Smooth muscle cell of bladder (primary cell): ENCODE measurements at places on chromosomes 3 and 15. TPM values are rescaled to one million over a fixed set of nuclear protein-coding genes. Genes with fewer than 3 reads are reported as not detected.

The CCDC54 gene
- not detected in 2 replicates for total RNA-seq

The KIAA1143 gene
- total RNA-seq: 15.8 and 16.6 TPM in 2 replicates

The QARS1 gene
- total RNA-seq: 284 and 305 TPM in 2 replicates

The SSUH2 gene
- total RNA-seq: under 0.01 TPM in 1 of 2 replicates, not detected in the other

The PARP16 gene
- total RNA-seq: 1.8 and 2.1 TPM in 2 replicates

The WNT5A gene
- 4.4 and 35.6 TPM in 2 replicates for total RNA-seq

The SHC4 gene
- 1.8 and 3.8 TPM in 2 replicates for total RNA-seq

The LACTB gene
- 23.2 and 31.9 TPM in 2 replicates for total RNA-seq

The SH2D7 gene
- total RNA-seq: not detected in 2 replicates

The RBMS3 gene
- total RNA-seq: 157 and 172 TPM in 2 replicates

The NLGN1 gene
- 4.0 and 8.7 TPM in 2 replicates for total RNA-seq

The MCF2L2 gene
- total RNA-seq: 0.14 and 0.37 TPM in 2 replicates

The ANP32A gene
- 24.6 and 35.2 TPM in 2 replicates for total RNA-seq

The PRR20G gene
- not detected in 2 replicates for total RNA-seq

The TSEN2 gene
- total RNA-seq: 10.8 and 13.1 TPM in 2 replicates

The MKRN3 gene
- 0.28 and 1.4 TPM in 2 replicates for total RNA-seq

The CYP8B1 gene
- total RNA-seq: not detected in 2 replicates

The SYNPR gene
- not detected in 2 replicates for total RNA-seq

The DGKG gene
- total RNA-seq: 2.0 and 2.1 TPM in 2 replicates

The BCHE gene
- 0.28 and 1.6 TPM in 2 replicates for total RNA-seq

The ACSBG1 gene
- total RNA-seq: not detected in 2 replicates

The WDR76 gene
- 2.7 and 2.8 TPM in 2 replicates for total RNA-seq

The ZBBX gene
- under 0.01 TPM in 1 of 2 replicates, not detected in the other for total RNA-seq

The ATP13A4 gene
- 0.18 and 0.28 TPM in 2 replicates for total RNA-seq

The POLQ gene
- 1.8 and 2.4 TPM in 2 replicates for total RNA-seq

The UROC1 gene
- total RNA-seq: not detected in 2 replicates

The IQCF5 gene
- total RNA-seq: not detected in 2 replicates

The KCNAB1 gene
- total RNA-seq: under 0.01 and 0.43 TPM in 2 replicates

The THPO gene
- total RNA-seq: 0.14 and 0.18 TPM in 2 replicates

The SH3GL3 gene
- 0.18 and 0.28 TPM in 2 replicates for total RNA-seq

The RYR3 gene
- 0.09 TPM in 1 of 2 replicates, not detected in the other for total RNA-seq

The C3orf20 gene
- total RNA-seq: under 0.01 and 0.09 TPM in 2 replicates

The BBS4 gene
- 20.6 and 25.6 TPM in 2 replicates for total RNA-seq

The NAA50 gene
- 145 and 194 TPM in 2 replicates for total RNA-seq

The CLCN2 gene
- 3.0 and 3.3 TPM in 2 replicates for total RNA-seq

The C2CD4A gene
- not detected in 2 replicates for total RNA-seq

The EBLN2 gene
- total RNA-seq: 4.3 and 4.6 TPM in 2 replicates

The HDC gene
- total RNA-seq: not detected in 2 replicates

The SAMD7 gene
- total RNA-seq: not detected in 2 replicates

The CADPS gene
- 21.6 and 26.5 TPM in 2 replicates for total RNA-seq

The PPP1R14D gene
- not detected in 2 replicates for total RNA-seq

The GXYLT2 gene
- 34.8 and 36.1 TPM in 2 replicates for total RNA-seq

The AADACL2 gene
- not detected in 2 replicates for total RNA-seq

The DTWD1 gene
- total RNA-seq: 61.0 and 68.6 TPM in 2 replicates

The ALPK3 gene
- total RNA-seq: under 0.01 and 0.37 TPM in 2 replicates

The ITGB5 gene
- total RNA-seq: 358 and 471 TPM in 2 replicates
